ENCODE measurements at places on chromosomes 1 and 21.
A peak's percentile ranks its signal among the peaks of the same experiment; 100 is the strongest.

- DNase-seq, result no peak
These were observed 233.9 kb upstream of the CAMK1G start for GRCh38 chr1:209349363-209350308.

DNA sequence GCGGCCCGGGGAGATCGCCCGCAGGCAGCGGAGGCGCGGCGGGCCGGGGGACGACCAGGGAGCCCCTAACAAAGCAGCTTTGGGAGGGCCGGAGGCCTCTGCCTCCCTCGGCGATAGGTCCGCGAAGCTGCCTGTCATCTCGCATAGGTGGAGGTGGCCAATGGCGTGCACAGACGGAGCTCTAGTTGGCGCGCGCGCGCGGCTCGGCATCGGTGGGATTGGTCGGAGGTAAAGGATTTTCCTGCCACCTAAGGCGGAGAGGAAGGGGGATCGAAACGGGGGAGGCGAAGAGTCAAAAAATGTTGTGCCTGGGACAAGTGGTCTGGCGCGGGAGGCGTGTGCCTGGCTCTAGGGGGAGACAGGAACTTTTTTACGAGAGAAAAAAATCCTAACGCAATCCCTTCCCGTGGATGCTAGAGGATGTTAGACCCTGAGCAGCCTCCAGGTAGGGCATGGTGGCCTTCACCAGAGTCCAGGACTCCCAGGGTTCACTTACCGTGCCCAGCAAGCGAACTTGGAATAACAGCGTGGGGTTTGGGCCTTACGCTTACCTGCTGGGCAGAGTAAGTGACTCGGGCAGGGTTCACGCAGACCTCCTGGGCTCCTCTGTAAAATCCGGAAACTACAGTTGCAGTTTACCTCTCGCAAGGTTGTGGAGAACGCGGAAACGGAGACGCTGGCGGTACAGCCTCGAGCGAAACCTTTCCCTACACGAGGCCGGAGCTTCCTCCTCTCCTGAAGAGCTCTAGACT is 99.9 kb upstream of the SOD1 start:
- peak; percentile 89 for DNase-seq

DNA sequence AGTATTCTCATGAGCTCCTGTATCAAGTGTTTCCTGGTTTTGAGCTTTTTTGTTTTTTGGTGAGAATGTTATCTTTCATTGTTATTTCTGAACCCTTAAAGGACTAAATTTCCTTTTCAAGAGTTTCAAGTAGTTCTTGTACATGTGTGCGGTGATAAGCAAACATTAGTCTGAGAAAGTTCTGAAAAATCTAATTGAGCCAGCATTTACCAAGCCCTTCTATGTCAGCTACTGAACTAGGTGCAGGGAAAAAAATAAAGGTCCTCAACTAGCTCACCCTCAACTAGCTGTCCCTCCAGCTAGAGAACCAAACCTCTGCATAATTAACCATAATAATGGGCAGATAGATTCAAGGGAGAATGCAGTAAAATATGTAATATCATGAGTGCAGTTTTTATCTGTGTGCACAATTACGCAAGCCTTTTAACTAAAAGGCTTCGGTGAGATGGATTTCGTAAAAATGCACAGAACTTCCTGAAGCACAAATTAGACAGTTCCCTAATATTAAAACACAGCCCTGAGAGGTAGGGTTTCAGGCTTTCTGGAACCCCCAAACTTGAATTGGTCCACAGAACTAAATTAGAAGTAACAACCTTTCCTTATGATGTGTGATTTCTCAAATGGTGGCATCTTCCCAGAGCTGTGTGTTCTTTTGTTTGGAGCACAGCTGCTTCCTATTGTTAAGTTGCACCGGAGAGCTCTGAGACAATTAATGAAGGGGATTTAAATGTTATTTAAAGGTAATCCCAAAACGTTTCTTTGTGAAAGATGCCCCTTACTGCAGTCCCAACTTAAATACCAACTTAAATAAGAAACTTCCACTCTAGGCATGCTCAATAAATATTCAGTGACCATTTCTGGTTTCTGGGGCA is 165.8 kb downstream of the NFIA start:
- no peak for DNase-seq

- DNase-seq, result no peak
These were observed 6.2 kb upstream of the ASPM start for GRCh38 chr1:197152662-197153061.

DNA sequence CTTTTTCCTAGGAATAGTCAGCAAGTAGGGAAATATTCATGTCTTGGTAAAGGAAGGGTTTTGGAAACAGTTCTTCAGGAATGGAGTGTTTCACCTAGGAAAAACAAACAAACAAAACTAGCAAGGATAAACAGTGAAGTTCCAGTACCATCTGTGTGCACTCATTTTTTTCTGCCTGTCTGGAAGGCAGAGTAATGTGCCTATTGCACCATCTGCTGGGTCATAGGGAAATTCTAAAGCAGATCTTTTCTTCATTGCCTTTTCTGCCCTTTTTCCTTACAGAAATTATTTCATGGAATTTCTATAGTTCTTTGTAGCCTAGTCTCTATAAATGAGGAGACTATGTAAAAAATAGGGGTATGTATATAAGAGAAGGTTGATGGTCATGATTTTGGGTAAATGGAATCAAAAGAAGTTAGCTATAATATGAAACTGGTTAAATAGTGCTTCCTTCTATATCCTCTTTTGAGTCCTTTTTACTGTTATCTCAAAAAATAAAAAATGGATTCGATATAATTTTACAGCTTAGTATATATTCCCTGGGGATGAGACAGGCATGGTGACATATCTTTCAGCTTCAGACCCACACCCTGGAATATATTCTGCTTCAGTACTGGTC is 3.4 kb upstream of the HRNR start:
- no peak for DNase-seq

DNA sequence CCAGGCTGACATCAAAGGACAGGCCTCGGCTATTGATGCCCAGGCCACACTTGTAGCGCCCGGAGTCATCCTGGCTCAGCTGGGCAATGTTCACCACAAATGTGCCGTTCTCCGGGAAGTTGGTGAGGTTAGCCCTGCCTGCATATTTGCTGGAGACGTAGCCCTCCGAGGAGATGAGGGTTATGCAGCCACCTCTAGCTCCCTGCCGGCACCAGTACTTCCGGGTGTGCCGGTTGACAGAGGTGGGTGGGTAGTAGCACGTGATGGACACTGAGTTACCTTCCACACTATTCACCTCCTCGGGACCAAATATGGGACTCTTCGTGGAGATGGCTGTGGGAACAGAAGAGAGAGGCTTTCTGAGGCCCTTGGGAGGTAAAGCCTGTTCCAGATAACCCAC is 7.1 kb downstream of the PIGR start:
- no peak for DNase-seq

DNA sequence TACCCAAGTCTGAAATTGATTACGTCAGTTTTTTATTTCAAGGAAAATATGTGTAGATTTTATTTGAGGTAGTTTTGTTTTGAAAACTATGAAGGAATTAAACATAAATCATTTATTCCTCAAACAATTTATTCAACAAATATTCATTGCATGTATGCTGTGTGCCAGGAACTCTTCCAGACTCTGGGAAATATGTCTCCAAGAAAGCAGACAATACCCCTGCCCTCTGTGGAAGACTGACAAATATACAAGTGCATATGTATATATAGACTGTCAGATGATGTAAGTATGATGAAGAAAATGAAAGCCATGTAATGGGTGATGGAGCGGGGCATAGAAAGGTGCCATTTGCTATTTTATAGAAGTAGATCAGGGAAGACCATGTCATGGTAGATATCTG is 889.5 kb downstream of the USP25 start:
- DNase-seq, result no peak

DNA sequence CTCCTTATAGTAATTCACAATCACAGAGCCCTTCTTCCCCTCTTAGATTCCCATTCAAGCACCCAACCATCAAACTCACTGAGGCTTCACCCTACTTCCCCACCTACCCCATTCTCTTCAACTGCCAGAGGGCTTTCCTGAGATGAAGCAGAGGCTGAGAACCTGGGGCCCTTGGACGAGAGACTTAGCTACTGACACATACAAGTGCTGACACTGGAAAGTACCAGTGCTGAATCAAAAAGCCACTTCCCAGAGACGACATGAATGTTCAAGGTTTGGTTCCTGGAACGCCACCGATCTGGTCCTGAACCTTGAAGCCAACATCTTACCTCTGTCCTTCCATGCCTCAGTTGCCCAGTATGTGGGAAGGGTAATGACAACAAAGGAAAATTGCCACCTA is 16.6 kb upstream of the RAP1A start:
- DNase-seq, result no peak

DNA sequence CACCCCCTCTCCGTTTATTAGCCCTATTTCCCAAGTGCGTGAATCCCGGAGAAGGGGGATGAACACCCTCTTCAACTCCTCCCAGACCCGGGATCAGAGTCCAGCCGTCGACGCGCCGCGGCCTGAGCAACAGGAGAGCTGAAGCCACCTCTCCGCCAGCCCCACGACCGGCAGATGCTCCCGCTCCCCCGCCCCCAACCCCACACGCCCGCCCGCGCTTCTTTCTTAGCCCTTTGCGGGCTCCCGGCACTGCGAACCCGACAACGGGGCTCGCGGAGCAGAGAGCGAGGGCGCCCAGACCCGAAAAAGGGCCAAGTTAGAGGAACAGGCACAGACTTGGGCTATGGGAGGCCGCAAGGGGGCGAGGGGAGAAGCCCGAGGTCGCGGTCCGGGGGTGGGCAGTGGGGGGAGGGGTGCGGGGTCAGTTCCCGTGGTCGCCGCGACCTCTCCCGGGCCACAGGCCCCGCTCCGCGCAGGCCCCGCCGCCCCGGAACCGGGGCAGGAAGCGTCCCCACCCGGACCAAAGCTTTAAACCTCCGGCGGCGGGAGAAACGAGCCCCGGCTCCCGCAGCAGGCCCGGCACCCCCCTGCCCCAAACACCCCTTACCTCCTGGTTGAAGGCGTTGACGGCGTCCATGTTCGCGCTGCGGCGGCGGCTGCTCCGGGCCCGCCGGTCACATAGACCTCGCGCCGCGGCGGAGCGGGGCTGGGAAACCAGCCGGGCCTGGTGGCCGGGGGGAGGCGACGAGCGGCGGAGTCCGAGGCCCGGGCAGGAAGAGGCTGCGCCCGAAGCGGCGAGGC is 662 bp downstream of the SCAF4 start:
- DNase-seq, result peak; percentile 59

DNA sequence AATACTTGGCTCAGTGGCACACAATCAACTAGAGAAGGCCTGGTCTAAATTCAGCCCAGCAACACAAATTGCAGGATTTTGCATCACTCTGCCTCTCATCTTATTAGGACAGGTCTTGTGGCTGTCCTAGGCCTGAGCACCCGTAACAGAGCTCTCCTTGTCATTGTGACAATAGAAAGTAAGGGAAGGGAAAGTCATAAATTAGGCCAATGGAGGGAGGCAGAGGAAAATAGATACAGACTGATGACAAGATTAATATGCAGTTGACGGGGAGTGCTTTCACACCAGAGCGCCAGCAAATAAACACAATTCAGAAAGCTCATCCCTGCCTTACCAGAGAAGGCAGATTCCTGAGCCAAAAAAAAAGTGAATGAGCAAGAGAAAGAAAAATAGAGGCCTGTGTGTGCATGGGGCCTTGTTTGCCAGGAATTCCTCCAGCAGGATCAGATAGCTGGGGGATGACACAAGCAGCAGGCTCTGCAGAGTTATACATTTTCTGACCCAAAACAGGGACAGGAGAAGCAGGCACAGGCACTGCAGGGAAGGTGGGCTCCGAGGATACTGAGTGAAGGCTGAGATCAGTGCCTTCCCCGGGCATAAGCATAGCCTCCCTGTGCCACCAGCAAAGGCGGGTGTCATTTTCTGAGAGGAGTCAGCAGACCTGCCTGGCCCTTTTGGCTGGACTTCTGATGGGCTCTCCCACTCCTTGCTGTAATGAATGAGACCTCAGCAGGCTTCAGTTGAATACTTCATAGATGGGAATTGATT is 110.0 kb upstream of the SPAG17 start:
- no peak for DNase-seq

DNA sequence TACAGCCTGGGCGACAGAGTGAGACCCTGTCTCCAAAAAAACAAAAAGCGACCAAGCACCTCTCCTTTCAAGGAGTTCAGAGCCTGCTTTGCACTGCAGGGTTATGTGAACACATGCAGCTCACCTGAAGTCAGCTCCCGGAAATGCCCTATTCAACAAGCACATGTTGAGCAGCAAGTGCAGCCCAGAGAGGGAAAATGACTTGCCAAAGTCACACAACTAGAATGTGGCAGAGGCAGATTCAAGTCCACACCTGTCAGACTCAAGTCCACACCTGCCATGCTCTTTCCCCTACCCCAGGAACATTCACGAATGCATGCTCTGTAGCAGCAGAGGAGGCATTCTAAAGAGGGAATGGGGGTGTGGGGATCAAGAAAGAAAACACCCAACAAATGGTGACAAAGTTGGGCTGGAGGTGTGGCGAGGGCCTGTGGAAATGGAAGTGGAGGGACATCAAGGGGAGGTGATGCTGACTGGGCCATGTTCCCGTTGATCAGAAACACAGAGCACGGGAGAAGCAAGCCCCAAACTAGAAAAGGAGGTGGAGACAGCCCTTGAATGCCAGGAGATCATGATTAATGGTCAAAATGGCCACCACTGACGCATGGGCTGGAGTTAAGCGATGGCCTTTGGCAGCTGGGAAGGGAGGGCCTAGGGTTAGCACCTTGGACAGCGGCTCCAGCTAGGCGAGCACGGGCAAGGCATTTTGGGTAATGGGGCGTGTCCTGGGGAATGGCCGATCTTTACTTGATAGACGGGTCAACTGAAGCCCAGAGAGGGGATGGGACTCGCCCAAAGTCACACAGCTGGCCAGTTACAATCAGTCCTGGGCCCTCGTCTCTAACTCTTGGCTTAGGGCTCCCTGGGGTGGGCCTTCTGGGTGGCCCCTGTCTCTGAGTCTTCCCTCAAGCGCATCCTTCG is 21.5 kb downstream of the RAP1GAP start:
- no peak for DNase-seq

- DNase-seq, result no peak
These were observed 7.7 kb upstream of the HLCS start for GRCh38 chr21:36973986-36974850.

GRCh38 chr1:155499953-155500639 is 62.5 kb downstream of the ASH1L start:
- DNase-seq, result no peak

DNA sequence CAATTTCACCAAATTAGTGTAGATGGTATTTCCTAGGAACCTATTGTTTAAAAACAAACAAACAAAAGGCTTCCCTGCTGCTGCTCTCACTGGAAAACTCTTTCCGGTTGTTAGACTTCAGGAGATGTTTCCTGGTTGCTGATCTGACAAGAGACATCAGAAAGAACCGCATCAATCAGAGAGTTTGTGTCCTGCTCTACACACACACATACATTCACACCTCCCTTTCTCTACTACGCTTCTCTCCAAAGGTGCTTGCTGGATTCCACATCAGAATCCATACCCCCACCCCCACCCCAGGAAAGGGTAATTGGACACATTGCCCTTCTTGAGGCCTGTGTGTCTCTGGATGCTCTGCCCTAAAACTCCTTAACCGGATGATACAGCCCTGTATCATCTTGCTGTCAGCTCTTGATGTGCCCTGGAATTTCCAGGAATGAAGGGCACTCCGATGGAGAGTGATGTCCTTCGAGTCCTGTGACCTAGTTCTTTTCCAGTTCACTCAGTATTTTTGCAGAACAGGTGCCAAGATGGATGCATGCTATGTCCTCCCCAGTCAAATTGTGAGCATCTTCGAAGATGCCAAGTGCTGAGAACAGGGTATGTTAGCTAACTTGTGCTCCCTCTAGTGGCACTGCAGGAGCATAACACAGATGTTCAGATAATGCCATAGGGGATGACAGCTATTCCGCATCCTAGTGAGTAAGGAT is 113.7 kb upstream of the SLC35F3 start:
- DNase-seq, result peak; percentile 11

All from central memory CD4-positive, alpha-beta T cell (primary cell).